Left kidney (tissue), 8 donors: ENCODE measurements at places on chromosomes 11 and 22. TPM values are rescaled to one million over a fixed set of nuclear protein-coding genes. Genes with fewer than 3 reads are reported as not detected.

- no peak for DNase-seq
Observed at GRCh38 chr11:57290288-57290687, 34.5 kb downstream of the TNKS1BP1 start.

DNA sequence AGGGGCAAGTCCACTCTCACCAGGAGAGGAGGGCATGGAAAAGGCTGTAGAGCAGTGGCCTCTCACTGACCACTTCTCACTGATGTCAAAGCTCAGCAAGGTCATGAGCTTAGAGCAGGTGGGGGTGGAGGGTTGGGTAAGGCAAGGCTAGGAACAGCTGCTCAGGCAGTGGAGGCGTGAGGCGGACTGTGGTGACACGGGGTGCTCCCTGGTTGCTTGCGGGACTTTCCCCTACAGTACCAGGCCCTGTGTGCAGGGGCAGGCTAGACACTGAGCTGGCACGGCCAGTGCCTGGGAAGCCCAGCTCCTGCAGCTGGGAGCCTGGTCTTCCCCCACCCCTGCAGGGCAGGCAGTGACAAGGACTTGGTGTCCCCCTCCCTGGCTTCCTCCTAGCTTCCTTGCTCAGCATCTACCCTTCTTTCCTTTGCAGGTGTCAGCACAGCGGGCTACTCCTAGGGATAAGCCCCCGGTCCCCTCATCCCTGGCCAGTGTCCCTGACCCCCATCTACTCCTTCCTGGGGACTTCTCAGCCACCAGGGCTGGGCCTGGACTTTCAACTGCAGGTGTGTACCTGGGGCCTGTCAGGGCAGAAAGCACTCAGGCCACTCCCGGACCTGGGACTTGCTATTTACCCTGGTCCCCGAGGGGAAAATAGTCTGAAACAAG is 45.6 kb downstream of the PISD start:
- DNase-seq: no peak

- no peak for DNase-seq
Observed at GRCh38 chr11:35038211-35038928, 100.6 kb upstream of the CD44 start.

Gene OR51E1
- polyA plus RNA-seq: 1.7 TPM

Gene DNAJB7
- 1.0 TPM for polyA plus RNA-seq
